Epithelial cell of prostate (primary cell): ENCODE measurements at places on chromosomes 2 and 18.

- DNase-seq, result no peak
Measured at GRCh38 chr2:234305846-234306245, 191.0 kb downstream of the ARL4C start.

DNA sequence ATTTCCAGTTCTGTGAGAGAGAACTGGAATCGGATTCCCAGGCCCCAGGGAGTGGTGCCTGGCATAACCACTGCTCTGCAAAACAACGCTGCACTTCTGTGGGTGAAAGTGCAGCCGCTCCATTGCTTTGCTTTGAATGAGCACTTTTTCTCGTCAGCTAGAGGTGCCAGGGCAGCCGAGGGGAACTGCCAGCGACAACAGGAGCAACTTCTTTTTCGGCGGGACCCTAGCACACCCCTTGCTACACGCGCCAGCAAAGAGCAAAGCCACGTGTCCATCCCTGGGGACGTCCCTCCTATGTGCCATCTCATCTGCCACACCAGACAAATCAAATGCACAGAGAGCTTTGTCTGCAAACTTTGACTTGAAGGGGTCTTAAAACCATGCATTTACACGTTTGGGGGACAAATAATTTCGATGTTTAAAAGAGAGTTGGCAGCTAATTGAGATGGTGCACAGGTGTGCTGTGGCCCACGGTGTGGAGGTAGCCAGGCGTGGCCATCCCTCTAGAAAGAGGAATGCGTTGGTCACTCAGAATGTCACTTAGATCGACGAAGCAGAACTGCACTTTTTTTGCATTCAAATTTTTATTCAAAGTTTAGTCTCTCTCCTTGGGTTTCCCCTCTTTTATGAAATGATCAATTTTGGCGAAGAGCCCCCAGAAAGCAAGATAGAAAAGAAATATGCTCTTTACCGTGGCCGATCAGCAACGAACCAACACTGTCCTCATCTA is 151.8 kb downstream of the MBP start:
- no peak for DNase-seq

DNA sequence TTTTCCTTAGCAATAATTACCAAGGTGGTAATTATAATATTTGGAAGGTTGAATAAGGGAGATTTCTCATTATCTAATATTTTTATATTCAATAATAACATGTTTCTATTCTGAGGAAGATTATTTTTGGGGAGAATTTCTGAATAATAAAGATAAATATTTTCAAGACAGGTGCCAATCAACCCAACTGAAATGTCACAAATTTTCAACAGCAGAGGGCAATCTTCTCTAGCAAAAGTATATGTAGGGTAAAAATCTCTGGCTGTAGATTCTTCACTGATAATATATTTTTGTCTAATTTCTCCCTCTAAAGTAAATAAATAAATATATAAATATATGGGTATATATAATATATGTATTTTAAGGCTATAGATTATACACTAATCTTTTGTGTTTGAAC is 1187.2 kb upstream of the CRIM1 start:
- no peak for DNase-seq

GRCh38 chr2:137202318-137202717 is 437.0 kb downstream of the THSD7B start:
- DNase-seq, result peak; percentile 24

DNA sequence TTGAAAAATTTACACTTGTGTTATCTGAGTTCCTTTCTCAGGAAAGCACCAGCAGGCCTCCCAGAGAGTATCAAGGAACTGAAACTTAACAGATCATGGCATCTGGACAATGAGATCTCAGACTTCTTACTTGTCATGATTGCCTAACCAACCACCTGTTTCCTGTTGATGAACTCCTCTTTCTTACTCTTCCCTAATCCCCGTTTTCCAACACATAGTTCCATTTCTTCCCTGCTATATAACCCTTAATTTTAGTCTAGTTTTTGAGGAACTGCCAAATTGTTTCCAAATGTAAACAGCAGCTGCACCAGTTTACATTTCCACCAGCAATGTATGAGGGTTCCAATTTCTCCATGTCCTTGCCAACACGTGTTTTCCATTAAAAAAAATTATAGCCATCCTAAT is 6.1 kb upstream of the FAM171B start:
- DNase-seq, result no peak
